ENCODE measurements at places on chromosomes 2 and 18.

DNA sequence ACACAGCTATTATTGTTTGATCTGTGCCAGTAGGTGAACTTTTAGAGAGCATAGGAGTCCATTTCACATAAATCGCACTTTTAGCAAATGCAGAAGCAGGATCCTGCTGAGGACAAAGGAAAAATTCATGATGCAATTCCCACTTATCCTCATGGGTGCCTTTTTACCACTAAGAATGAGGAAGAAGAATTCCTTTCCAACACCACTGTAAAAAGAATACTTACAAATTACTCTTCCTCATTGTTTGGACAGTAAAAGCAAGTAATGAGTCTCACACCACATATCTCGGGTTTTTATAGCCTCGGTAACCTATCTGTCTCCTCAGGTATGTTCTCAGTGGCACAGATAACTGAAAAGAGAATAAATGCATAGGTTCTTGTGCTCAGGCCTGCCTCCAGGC, 238.5 kb downstream of the MTX2 start:
- no peak for DNase-seq

GRCh38 chr2:218839430-218839829, 7.8 kb upstream of the PRKAG3 start:
- no peak for DNase-seq

DNA sequence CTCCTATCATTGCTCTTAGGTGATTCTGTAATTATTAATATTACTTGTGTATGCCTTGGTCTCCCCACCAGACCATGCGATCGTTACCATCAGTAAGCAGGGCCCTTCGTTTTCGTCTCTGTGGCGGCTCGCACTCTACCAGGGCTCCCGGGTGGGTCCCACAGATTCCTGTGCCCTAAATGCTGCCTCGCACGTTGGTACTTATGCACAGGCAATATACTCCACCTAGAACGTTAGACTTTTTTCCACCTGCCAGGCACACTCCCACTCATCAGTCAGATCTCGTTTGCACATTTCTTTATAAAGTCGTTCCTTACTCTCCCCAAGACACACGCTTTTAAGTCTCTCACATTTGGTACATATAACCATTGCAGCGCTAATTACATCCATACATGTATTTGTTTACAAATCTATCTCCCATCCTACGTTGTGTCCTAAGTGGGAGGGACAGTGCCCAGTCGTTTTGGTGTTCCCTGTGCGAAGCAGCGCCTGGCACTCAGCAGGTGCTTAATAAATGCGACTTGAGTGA, 901 bp downstream of the FEZ2 start:
- DNase-seq: no peak

DNA sequence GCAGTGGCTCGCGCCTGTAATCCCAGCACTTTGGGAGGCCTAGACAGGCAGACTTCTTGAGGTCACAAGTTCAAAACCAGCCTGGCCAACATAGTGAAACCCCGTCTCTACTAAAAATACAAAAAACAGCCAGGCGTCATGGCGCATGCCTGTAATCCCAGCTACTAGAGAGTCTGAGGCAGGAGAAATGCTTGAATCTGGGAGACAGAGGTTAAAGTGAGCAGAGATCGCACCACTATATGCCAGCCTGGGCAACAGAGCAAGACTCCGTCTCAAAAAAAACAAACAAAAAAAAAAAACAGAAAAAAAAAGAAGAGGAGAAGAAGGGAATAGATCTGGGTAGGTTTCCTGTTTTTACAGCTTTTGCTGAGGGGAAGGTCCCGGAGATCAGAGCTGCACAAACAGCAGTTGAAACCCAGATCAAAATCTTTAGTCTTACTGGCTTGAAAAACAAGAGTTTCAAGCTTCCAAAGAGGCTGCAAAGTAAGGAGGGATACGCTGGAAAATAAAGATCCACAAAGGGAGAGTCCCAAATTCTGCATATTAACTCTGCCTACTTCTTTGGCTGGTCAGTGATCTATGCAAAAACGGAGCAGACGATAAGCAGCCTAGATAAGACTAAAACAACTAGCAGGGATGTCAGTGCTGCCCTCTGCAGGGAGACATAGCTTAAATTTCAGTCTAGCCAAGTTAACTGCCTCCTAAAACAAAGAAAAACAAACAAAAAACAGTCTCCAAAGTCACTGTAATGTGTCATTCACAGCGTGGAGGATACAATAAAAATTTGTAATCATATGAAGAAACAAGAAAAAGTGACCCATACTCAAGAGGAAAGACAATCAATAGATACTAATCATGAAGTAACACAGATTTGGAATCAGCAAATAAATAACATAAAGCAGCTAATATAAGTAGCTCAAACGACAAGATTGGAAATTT, 74.1 kb downstream of the TLK1 start:
- no peak for DNase-seq

DNA sequence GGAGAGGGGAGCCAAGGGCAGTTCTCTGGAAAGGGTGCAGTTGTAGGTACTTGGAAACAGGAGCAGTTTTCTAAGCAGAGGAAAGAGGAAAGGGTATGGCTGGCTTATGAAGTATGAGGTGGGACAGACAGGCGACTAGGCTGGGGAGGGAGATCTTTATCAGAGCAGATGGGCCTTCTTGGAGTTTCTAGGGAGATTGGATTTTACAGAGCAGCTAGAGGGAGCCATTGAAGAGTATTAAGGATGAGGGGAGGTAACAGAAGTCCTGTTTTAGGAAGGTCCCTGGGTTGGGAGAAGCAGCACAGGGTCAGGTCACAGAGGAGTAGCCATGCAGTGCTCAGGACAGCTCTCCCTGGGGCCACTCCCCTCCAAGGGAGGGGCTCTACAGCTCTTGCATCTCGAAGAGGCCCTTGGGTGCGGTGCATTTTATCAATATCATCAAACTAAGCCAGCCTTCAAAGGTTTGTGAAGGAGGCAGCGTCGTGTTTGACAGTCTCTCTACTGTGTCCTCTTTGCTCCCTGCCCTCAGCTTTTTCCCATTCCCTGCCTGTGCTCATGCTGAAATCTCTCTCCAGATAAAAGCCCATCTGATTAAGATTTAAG, 154.3 kb downstream of the SETBP1 start:
- DNase-seq: no peak

GRCh38 chr2:128489526-128490273, 171.0 kb upstream of the HS6ST1 start:
- DNase-seq: no peak

DNA sequence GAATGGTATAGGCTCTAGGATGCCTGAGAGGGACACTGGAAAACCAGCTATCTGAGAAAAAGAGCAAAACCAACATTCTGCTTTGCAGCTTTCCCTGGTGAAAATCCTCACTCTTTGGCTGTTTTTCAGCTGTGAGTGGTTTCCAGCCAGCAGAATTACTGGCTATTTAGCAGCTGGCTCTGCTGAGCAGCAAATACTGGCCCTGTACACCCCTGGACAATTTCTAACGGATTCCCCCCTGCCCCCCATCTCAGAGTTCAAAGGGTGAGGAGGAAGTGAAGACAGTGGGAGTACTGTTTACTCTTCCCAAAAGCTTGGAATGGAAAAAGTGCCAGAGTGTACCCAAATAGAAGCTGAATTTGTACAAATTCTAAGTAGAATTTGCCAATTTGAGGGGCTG, 26.1 kb upstream of the IMP4 start:
- no peak for DNase-seq

DNA sequence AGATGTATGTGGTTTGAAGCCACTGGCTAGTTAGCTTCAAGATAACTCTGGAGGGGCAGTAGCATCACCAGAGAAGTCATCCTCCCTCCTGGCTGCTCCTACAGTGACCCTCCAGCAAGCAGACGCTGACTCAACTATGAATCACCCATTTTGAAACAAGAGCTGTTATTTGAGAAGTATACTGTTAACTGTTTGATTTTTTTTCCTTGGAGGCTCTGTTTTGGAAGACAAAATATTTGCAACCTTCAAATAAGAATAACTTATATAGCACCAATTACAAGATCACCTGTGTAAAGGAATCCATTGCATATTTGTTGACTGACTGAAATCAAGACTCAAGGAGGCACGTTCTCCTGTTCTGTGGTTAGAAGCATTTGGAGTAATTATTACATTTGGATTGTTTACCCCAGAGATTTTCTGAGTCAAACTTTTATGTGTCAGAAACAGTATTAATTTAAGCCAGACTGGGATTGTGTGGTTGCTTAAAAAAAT, 313.8 kb downstream of the MTX2 start:
- no peak for DNase-seq

DNA sequence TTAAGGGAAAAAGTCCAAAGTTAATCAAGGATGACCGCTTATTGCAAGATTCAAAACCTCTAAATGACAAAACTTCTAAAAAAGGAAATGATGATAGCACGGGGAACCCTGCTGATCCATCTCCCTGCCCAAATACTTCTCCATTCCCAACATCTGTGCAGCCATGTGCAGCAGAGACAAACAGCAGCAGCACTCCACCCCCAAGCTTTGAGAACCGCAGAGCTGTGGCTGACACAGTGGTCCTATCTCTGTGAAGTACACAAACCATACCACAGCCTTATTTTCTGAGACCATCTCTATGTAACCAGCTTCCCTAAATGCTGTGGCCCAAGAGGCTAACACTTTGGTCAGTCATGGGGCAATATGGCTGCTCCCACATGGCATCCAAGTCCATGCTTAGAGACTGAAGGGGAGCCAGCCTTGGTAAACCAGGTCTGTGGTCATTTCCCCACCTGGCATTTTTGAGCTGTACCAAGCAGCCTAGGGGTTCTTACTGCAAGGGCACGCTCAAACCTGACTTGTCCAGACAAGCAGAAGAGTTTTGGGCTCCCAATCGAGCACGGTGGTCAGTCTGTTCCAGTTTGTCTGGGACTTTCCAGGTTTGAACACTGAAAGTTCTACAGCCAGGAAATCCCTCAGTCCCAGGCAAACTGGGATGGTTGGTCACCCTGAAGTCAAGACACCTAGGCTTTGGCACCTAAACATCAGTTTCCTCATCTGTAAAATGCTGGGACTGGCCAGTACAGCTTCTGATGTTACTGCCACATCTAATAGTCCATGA, 17.1 kb upstream of the NFE2L2 start:
- DNase-seq: no peak

GRCh38 chr18:31120594-31120993, 18.4 kb upstream of the DSC2 start:
- DNase-seq: no peak

DNA sequence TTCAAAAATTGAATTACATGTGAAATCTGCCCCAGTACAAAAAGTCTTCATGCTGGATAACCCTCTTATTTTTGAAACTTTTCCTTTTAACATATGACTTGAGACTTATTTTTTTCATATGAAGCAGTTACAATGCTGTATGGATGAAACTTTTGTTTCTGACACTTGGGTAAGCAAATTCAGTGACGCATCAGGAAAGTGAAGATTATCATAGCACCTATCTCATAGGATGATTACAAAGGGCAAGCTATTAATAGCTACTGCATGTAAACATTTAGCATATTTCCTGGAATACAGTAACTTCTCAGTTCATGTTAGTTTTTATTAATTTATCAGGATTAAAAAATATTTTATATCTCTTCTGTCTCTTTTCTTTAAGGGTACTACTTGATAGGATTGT, 1109.2 kb downstream of the LRP1B start:
- DNase-seq: no peak

DNA sequence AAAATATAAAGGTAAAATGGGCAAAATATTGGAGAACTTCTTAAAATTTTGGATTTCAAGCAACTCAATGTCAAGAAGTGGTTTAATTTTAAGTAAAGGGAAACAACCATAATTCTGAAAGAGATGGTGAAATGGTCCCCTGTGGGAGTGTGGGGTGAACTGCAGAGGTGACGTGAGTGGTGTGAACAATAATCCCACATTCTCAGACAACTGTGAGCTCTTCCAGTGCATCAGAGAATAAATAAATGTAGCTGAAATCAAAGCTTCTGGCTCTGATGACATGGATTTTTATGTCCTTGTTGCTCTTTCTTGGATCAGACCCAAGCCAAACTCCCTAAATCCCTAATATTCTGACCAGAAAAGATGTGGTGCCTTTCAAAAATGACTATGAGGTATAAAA, 672.7 kb downstream of the ZEB2 start:
- DNase-seq: no peak

DNA sequence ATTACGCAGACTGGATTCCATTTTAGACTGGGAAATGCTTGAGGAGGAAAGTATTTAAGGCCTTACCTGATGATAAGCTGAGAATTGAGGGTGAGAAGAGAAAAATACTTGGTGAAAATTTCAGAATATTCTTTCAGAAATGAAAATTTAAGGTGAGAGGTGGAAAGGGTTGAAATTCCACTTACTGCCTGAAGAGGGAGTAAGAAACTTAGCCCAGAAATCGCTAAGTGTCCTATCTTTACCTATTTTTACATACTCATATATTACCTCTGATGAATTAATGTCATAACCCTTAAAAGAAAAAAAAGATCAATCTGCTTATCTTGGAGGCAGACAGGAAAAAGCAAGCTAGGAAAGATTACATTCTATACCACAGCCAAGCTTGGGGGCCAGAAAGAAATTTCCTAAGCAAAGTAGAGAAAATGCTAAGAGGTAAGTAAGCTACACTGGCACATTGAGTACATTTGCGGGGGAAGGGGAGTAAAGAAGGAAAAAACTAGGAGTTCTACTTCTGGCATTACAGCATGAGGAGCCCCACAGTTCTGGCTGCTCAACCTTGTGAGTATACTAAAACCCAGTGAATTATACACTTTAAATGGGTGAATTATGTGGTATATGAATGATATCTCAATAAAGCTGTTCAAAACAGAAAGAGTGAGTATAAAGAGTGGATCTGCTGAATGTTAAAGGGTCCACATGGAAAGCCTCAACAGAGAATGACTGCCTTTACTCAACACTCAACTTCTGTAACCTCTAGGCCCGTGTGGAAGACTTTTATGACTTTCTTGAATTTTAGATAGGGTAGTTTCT, 33.8 kb downstream of the SMC6 start:
- no peak for DNase-seq

DNA sequence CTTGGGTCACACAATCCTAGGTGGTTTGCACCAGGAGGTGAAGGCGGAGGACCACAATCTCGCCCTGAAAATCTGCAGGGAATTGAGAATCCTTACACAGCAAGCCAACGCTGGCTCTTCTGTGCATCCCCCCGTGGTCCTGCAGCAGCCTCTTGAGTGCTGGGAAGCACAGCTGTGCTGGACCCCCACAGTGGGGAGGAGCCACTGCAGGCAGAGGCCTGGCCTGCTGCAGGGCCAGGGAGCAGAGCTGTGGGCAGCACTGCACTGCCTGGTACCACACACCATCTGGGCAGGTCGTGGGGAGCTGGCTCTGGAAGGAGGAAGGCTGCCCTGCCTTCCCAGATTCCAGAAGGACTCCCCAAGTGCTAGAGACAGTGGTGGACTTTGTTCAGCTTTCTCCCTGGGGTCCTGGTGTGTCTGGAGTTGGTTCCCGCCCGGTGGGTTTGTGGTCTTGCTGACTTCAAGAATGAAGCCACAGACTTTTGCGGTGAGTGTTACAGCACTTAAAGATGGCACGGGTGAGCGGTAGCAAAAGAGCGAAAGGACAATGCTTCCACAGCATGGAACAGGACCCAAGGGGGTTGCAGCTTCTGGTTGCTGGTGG, 106.3 kb downstream of the FAM168B start:
- no peak for DNase-seq

GRCh38 chr18:56532176-56532840, 106.1 kb downstream of the TXNL1 start:
- no peak for DNase-seq

DNA sequence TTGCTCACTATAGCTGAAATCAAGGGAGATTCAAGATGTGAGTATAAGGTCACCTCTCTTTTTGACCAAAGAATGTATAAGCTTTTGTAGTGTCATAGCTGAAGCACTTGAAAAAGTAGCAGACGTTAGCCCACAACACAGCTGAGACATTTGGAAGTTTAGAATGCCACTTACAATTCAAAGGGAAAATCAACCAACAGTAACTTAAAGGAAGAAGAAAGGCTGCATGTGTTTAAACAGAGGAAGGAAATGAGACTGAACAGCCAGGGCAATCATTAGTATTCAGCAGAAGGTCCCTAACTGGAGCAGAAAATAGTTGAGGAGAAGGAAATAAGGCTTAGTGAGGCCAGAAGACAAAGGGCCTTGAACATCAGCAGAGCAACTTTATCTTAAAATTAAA, 23.5 kb upstream of the SCG2 start:
- DNase-seq: no peak
